ENCODE measurements at places on chromosomes 1 and 21.

DNA sequence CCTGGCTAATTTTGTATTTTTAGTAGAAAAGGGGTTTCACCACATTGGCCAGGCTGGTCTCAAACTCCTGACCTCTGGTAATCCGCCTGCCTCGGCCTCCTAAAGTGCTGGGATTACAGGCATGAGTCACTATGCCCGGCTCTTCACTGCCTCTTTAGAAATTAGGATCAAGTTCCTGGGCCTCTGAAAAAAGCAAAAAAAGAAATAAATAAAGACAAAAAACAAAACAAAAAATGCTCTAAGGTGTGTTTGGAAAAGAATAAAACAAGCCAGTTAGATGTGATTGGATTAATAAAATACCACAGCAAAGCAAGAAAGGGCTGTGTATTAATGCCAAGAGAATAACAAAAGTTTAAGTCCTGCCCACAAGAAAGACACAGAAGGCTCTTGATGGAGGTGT is 4.2 kb upstream of the ABCB10 start:
- DNase-seq = no peak

DNA sequence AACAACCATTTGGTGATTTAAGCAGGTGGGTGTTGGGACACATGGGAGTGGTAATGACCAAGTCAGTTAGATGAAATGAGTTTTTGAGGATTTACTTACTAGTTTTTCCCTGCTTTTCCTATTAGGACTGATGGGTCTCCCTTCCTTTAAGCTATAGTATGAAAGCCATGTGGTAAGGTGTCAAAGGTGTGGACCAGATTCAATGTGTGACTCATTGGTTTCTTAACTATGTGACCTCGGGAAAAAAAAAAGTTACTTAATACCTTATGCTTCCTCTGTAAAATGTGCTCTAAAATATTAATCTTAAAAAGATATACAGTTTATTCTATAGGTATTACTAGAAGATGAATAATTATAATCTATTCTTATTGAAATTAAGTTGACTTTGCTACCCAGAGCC is 93.7 kb downstream of the DUSP10 start:
- no peak for DNase-seq

- no peak for DNase-seq
Measured at GRCh38 chr1:10051656-10052055, 18.9 kb downstream of the UBE4B start.

- DNase-seq = no peak
Measured at GRCh38 chr1:66532214-66532613, 1.7 kb upstream of the SGIP1 start.

DNA sequence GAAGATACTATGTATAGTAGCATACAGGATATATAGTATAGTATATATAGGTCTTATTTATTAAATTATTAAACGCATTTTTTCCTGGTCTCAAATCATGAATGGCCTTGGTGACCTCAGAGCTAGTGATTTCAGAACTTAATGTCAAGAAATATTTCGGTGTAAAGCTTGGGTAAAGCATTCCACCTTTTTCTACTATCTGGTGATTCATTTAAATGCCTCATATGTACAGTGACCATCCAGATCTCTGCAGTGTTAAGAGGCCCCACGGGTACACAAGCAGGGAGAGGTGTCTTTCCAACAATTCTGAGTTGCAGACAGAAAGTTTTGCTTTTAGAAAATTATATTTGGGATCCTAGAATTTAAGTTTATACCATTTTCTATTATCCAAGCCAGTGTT is 626.5 kb downstream of the PTPRC start:
- no peak for DNase-seq

- no peak for DNase-seq
Measured at GRCh38 chr1:15526021-15526489, 593 bp upstream of the DNAJC16 start.

- DNase-seq = peak; percentile 6
Measured at GRCh38 chr1:60662486-60663044, 419.8 kb upstream of the NFIA start.

GRCh38 chr1:238119060-238119459 is 228.3 kb upstream of the ZP4 start:
- DNase-seq = no peak

DNA sequence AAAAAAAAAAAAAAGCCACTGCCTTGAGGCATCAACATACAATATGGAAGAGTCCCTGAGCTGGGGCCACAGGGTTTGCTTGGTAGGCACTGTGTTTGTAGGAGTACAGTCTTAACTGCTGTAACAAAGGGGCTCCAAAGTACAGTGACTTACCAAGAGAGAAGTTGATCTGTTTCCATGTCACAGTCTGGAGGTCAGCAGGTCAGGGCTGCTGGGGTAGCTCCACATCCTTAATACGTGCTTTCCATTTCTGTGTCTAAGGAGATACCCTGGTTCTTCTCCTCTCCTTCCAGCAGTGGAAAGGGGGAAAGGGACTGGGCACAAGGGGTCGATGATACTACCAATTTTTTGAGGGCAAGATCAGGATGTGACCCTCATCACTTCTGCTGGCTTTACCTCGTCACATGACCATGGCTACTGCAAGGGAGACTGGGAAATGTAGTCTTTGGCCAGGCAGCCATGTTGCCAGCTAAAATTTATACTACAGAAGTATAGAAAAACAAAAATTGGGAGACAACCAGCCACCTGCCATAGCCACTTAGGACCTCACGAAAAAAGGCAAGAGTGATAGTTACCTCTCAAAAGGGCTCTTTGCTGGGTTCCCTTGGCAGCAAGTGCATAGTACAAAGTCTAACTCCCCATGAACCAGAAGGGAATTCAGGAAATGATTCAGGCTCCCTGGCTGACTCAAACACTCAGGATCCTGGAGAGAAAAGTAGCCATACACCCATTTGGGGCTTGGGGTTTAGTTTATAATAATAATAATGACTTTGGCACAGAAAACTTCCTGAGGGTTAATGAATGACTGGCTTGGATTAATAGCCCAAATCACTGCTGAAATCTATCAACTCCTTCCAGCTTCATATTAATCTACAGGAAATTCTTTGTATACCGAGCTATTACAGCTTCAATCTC is 52.7 kb upstream of the ATP5PO start:
- no peak for DNase-seq

DNA sequence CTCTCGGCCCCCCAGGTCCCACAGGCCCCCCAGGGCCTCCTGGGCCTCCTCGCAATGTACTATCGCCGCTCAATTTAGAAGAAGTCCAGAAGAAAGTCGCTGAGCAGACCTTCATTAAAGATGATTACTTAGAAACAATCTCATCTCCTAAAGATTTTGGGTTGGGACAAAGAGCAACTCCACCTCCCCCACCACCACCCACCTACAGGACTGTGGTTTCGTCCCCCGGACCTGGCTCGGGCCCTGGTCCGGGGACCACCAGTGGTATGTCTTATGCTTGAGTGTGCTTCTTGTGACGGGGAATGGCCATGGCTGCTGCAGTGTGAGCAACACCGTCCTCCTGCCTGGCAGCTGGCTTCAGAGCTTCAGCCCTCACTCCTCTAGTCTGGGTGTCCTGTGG is 70.2 kb upstream of the DYNLT5 start:
- no peak for DNase-seq

DNA sequence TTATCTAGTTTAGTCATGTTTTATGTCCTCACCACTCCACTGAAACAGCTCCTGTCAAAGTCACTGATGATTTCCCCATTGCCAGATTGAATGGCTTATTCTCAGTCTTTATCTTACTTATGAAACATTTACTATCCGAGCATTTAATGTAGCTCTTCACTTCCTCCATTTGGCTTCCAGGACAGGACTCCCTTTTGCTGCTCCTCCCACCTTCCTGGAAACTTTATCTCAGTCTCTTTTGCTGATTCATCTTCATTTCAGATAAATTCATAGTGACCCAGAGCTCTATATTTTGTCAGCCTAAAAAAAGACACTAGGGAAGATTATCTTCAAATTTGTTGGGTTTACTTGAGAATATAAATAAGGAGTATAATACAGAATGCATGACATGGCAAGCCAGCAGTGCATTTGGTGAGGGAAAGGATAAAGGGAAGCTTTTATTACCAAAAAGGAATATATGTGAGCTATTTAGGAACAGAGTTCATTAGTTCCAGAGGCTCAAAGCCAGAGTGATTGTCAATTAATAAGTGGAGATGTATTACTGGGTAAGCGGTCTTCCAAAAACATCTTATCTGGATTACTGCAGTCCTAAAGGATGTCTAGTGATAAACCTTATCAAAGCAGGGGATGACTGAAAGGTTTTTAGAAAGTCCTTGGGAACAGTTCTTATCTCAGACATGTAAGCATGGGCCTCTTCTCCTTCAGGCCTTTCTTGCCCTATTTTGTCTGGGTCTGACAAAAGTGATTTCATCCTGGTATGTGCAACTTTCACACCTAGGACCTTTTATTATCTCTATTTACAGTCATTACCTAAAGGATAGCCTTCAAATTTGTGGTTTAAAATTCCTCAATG is 25.6 kb downstream of the IL23R start:
- DNase-seq = no peak

DNA sequence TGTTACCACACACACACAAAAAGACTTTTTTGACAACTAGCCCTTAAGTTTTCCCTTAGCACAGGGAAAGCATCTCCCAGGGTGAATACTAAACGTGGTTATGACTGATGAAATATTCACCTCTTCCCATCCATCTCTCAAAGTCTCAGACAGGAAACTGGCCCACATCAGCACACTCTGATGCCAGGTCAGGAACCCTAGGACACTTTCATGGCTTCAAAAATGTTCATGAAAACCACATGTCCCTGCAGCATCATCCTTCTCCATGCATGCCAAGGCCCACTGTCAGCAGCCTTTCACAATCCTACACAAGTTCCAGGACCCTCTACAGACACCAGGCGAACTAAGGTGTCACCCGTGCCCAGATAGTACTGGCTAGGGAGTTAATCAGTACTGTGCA is 68.7 kb downstream of the DNTTIP2 start:
- DNase-seq = no peak

- no peak for DNase-seq
Measured at GRCh38 chr1:163250382-163250974, 47.8 kb upstream of the RGS5 start.

All from NCI-H2029 (cell line).